ENCODE measurements at places on chromosomes 7 and 10.

- no peak for DNase-seq
Measured at GRCh38 chr7:28903730-28904577, 54.2 kb downstream of the TRIL start.

DNA sequence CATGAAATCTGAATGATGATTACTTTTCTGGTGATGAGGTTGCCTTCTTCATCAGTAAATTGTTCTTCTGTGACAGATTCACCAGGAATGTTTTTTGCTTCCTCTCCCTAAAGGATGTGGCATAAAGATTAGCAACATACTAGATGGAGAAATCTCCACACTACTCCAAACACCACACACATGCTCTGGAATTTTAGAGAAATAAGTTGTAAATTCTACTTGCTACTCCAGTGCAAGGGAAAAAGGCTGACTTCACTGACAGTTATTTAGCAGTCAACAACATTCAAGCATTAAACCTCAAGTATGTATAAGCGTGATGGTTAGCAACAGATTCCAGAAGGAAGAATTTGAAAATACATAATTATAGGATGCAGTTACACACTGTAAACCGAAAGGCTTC lies 137.9 kb upstream of the CCDC6 start:
- no peak for DNase-seq

- DNase-seq: no peak
Measured at GRCh38 chr7:24732646-24733413, 24.4 kb downstream of the GSDME start.

- DNase-seq: no peak
Measured at GRCh38 chr7:144388950-144389349, 14.5 kb downstream of the NOBOX start.

DNA sequence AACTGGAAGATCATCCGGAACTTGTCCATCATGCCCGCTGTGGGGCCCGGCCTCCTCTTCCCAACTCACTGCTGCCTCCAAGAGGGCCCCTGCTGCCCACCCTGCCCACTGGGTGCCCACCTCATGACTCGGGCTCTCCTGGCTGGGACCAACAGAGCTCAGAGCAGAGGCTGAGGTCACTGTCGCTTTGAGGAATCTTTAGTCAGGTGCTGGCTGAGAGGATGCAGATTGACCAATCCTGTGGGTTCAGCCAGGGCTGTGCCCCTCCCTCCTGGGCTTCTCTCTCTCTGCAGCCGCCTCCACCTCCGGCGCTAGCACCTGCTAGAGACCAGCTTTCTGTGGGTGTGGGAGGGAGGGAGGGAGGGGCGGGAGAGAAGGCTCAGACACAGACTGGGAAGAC lies at the start of gene CALHM1:
Gene CALHM1 (minus strand): TSS at position 181 of the 400 bp plus-strand sequence. CDS start 149 bp downstream, at position 32.
- DNase-seq: no peak

- DNase-seq: no peak
Measured at GRCh38 chr7:25968205-25968993, 183.6 kb upstream of the NFE2L3 start.

DNA sequence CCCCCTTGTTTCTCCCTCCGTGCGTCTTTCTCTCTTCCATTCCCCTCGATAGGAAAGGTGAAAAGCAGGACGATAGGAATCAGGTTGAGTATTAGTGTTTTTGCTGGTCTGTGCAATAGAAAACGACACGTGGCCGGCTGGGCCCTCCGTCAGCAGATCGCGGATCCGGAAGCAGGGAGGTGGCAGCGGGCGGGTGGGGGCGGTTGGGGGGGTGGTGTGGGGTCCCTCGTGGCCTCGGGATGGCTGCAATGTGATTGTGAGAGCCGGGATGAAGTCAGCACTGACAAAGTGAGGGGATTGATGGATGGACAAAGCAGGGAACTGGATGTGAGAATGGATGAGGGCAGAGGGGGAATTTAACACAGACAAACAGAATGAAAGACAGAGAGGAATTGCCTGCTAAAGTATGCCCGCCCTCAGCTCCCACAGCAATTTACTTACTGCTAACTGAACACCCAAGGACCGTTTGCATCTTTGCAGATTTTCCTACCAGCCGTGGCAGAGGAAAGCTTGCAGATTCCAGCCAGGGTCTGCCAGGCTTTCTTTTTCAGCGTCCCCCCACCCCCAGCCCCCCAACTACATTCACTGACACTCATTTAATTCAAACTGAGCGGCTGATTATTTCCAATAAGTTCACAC lies 280.9 kb downstream of the LRMDA start:
- peak; percentile 26 for DNase-seq

- DNase-seq: no peak
Measured at GRCh38 chr7:29265208-29265923, 70.8 kb downstream of the CHN2 start.

- no peak for DNase-seq
Measured at GRCh38 chr7:98357751-98358161, 43.1 kb downstream of the BAIAP2L1 start.

DNA sequence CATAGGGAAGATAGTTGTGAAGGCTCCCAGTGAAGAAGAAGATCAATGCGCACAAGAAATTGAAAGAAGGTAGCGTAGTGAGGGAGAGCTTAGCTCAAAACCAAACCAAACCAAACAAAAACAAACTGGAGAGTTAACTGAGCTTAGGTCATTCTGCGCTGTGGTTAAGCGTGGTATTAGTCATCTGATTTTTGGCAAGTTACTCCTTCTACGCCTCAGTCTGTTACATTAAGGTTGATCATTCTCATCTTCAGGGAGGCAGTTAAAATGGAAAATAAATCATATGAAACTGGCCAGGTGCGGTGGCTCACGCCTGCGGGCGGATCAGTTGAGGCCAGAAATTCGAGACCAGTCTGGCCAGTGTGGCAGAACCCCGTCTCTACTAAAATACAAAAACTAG lies 259.7 kb downstream of the EXOC4 start:
- DNase-seq: no peak

GRCh38 chr7:94561841-94562514 lies 52.4 kb downstream of the CASD1 start:
- DNase-seq: no peak

GRCh38 chr10:17387861-17388503 lies 66.4 kb downstream of the ST8SIA6 start:
- no peak for DNase-seq

DNA sequence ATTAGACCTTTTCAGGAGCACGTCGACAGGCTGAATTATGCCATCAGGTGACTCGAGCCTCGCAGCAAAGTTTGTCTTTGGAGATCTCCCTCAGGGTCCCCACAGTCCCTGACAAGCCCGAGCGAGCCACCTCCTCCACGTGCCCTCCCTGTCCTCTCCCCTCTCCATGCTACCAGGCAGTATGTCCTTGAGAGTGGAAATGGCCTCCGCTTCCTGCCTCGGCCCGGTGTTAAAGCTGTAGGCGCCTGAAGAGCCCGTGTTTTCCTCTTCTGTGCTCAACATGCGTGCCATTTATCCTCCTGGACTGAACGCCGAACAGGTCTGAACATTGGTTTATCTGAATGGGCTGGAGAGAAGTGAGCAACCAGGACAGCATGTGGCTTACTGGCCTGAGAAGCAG lies 82.6 kb downstream of the GPR26 start:
- no peak for DNase-seq

DNA sequence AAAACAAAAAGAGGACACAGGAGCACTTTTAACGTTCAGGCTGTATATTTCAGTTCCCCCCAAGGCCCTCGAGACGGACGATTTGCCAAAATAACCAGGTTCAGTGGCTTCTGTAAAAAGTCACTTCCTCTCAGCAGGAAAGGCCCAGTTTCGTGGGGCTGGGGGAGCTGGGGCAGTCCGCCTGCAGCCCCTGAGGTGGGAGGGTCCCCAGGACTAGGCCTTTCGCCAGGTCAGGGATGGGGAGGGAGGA lies 28.8 kb downstream of the WDR86 start:
- no peak for DNase-seq

GRCh38 chr10:22252224-22252800 lies 34.5 kb upstream of the EBLN1 start:
- DNase-seq: peak; percentile 41

- no peak for DNase-seq
Measured at GRCh38 chr7:108455551-108455997, 662 bp downstream of the NRCAM start.

- peak; percentile 14 for DNase-seq
Measured at GRCh38 chr7:26291699-26292538, at the start of gene SNX10. TSS of gene SNX10 (plus strand) at chr7:26291862. CDS start at chr7:26346443, 54,581 bp downstream.

DNA sequence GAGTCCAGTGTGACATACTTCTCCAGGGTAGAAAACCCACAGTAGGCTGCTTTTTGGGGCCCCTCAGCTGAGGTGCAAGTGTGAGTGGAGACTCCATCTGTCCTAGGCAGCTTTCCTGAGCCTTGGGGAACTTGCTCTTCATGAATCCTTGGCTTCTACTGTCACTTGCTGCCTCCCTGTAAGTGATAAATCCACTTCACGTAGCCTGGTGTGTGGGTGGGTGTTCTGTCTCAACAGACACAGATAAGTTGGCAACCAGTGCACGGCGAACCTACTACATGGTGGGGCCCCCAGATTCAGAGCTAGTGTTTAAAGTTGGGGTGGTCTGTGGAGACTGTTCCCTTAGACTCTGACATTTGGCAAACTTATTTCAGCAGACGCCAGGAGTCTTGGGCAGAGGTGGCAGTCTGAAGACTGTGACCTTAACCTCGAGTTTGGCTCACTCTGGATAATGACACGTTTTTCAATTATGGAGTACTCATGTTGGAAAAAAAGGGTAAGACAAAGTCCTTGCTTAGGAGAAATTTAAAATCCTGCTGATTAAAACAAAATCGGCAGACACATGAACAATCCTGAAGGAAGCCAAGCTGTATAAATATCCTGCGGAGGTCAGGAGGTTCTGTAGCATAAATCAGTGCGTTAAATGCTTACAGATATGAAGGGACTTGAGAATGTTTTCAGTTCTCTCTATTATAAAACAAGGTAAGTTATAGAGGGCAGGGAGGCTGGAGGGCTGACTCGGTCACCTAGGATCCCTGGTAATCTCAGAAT lies 376.9 kb downstream of the PHTF2 start:
- DNase-seq: no peak

GRCh38 chr10:124952123-124952522 lies 10.2 kb downstream of the ZRANB1 start:
- DNase-seq: no peak

DNA sequence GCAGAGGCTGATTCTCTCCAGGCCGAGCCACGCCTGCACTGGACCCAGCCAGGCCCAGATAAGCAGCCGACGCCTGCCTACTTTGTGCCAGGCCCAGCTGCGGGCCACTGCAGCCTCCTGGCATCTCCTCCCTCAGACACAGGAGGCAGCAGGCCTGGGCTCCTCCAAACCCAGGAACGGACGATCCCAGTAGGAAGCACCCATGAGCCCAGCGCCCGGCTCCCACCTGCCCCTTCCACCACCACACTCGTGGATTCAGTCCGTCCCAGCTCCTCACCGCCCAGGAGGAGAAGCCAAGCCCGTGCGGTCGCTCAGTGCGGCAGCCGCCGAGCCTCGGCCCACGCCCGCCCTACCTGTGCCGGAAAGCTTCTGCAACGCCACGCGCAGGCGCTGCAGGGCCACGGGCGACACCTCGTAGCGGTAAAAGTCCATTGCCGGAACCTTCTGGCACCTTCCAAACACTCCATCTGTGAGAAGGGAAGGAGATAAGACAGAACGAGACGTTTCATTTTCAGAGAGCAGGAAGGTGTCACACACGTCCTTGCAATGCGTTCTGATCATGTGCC lies 271.1 kb downstream of the PTPRN2 start:
- no peak for DNase-seq

- DNase-seq: no peak
Measured at GRCh38 chr10:44703241-44704155, 207.6 kb upstream of the TMEM72 start.

- DNase-seq: no peak
Measured at GRCh38 chr7:92612501-92612900, 22.3 kb upstream of the FAM133B start.

GRCh38 chr10:43273997-43274396 lies 7.1 kb upstream of the RASGEF1A start:
- no peak for DNase-seq

- no peak for DNase-seq
Measured at GRCh38 chr7:28608237-28608656, 195.9 kb downstream of the CREB5 start.

DNA sequence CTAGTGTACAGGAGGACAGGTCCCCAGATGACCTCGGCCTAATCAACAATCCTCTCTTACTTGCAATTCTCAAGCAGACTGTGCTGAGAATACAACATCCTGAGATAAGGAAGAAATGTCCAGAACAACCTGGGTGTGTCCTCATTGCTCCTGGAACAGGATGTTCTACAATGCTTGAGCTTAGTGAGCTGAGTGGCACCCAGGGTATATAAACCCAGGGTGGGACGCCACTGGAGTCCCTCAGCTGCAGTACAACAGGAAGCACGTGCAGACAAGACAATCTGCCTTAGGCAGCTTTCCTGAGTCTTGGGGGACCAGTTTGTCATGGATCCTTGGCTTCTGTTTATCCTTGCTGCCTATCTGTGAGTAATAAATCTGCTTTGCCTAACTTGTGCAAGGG lies 27.7 kb upstream of the SLC25A13 start:
- no peak for DNase-seq

- DNase-seq: no peak
Measured at GRCh38 chr7:135519233-135519688, 9.4 kb upstream of the CNOT4 start.

GRCh38 chr7:54719974-54720373 lies 39.0 kb downstream of the SEC61G start:
- DNase-seq: no peak

GRCh38 chr10:112950714-112951358 lies 789 bp downstream of the TCF7L2 start:
- DNase-seq: peak; percentile 39

DNA sequence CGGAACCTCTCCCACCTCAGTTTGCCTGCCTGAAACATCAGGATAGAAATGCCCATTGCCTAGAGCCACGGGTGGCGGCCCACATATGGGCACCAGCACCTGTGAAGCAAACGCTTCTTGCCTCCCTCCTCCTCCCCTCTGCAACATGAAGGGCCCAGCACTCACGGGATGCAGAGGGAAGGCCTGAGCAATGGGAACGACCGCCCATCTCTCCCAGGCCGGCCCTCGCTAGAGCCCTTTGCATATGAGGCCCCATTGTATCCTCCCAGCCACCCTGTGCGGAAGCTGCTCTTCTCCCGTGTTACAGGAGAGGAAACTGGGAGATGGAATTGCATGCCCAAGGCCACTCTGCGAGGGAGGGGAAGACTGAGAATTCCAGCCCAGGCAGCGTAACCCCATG lies 88.2 kb downstream of the RGS10 start:
- no peak for DNase-seq

GRCh38 chr10:1829712-1830111 lies 92.4 kb upstream of the ADARB2 start:
- DNase-seq: no peak

GRCh38 chr10:29862923-29863614 lies 196.3 kb downstream of the JCAD start:
- no peak for DNase-seq

DNA sequence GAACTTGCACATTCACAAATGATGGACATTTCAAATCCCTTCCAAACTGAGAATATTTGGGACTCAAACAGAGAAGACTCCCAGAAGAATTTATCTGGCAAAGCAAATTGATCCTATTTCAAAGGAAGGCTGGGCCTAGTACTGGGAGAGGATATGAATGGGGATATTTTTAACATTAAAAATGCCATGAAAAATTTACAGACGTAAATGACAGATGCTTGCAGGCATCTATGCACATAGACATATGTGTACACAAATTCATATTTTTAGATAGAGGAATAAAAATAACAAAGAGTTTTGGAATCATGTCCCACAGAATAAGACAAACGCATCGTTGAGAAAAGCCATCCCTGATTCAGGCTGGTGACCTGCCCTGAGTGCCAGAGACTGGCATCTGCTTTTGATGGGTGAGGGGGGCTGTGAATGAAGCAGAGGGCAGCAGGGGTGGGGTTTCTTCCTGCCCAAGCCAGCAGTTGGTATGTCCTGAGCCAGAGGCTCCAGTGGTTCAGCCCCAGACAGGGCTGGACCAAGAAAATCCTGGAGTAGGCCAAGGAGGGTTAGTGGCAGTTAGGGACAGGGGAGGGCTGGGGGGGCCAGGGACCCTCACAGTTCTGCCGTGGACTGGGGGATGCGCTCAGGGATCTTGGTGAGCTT lies 138.5 kb downstream of the SLIT1 start:
- no peak for DNase-seq

Data from hypothalamus (tissue), 51 donors.